ENCODE measurements at places on chromosomes 1 and 21.

- no peak for DNase-seq
Measured at GRCh38 chr1:179781962-179782361, 38.9 kb downstream of the FAM163A start.

- DNase-seq: no peak
Measured at GRCh38 chr1:228015276-228016180, 8.7 kb downstream of the WNT3A start.

GRCh38 chr1:240320659-240321058 lies 229.0 kb downstream of the FMN2 start:
- DNase-seq: no peak

GRCh38 chr1:161816201-161816600 lies 50.1 kb downstream of the ATF6 start:
- no peak for DNase-seq

DNA sequence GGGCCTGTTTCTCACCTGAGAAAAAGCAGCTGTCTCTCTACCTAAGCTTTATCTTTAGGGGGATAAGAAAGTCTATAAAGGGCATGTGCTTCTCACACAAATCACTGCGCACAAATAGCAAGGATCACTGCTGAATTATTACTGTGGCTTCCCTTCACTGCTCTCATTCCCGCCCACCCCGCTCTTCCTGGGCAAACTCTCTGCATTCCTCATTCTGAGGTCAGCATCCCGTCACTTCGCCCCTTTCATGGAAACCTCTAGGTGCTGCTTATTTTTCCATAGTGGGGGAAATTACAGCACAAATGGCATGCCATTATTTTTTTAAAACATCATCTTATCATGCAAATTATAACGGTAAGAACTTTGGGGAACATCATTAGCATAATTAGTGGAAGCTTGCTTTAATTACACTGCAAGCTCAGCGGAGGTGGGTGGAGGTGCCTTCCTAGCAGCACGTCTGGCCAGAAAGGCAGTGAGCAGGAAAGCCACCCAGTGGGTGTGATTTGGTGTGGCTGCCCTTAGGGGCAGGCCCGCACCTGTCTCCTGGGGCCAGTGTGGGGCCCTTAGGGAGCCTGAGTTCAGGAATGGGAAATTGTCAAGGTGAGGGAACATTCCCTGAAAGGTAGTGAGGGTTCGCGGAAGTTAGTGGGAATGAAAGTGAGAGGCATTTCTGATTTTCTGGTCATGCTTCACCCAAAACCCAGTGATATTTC lies 105.9 kb downstream of the LAMC2 start:
- no peak for DNase-seq

- DNase-seq: peak; percentile 52
Measured at GRCh38 chr1:235423214-235423652, 56.0 kb downstream of the TBCE start.

- DNase-seq: no peak
Measured at GRCh38 chr1:29807689-29808088, 571.4 kb downstream of the PTPRU start.

DNA sequence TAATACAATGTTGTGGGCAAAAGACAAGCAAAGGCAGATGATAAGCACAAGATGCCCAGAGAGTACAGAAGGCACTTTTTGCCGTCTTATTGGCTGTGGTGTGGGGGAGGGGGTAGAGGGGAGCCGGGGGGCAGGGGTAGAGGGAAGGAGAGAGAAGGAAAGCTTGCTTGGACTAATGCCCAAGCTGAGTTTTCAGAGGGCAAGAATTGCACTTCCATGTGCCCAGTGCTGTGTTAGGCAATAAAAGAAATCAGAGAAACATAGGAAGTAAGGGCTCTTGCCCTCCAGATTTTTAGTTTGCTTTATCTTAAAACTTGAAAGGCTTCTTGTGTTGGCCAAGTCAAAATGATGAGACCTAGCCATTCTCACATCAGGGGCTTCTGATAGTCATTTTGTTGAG lies 8.3 kb downstream of the S100A12 start:
- no peak for DNase-seq

DNA sequence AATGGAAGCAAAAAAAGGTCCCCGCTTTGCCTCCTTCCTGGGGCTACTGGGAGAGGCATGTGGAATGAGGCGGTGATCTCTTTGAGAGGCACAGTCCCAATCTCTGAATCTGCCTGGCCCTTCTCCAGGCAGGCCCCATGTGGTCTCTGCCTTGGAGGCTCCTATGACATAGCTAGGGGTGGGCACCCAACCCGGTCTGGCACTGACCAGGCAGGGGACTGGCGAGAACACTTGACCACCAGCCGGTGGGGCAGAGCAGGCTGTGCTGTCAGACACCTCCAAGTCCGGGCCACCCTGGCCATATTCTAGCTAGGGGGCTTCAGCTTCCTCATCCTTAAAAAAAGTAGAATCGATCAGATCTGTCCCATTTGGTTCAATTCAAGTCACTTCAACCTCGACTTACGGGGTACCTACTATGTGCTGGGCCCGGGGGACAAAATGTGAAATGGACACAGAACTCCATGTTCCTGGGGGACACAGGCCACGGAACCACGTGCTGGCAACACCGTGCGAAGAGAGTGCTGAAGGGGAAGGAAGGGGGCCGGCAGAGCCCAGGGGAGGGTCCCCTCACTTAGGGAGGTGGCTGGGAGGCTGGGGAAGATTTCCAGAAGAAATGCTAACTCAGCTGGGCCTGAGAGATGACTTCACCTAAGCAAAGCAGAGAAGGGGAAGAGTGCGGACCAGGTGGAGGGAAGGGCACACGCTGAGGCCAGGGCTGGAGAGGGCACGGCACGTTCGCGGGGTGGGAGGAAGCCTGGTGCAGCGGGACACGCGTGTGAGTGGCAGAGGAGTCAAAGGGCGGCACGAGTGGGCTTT lies 33.3 kb downstream of the HSPG2 start:
- DNase-seq: no peak

- DNase-seq: no peak
Measured at GRCh38 chr1:179153217-179153616, 71.3 kb downstream of the TOR3A start.

GRCh38 chr1:187408212-187409004 lies 579.7 kb downstream of the PLA2G4A start:
- no peak for DNase-seq

- peak; percentile 40 for DNase-seq
Measured at GRCh38 chr1:207868251-207868773, 42.6 kb downstream of the CD34 start.

- DNase-seq: no peak
Measured at GRCh38 chr1:96558635-96559034, 162.9 kb upstream of the PTBP2 start.

GRCh38 chr1:241612533-241613477 lies 27.4 kb downstream of the CHML start:
- no peak for DNase-seq

DNA sequence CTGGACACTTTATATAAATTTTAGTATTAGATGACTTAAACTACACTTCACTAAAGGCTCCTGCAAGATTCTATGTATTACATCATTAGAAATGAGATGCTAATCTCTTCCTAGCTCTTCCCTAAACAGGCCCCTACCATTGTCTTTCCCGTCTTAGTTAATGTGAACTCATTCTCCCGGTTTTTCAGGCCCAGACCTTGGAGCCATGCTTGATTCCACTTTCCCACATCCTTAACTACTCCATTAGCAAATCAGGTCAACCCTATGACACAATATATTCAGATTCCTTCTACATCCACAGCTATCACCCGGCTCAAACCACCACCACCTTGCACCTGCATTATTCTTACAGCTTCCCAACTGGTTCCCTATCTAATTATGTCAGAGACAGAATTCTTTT lies 73.3 kb downstream of the NVL start:
- DNase-seq: no peak

GRCh38 chr1:36663772-36664430 lies 181.2 kb upstream of the CSF3R start:
- no peak for DNase-seq

GRCh38 chr1:219990782-219991510 lies 55.4 kb downstream of the EPRS1 start:
- DNase-seq: no peak

DNA sequence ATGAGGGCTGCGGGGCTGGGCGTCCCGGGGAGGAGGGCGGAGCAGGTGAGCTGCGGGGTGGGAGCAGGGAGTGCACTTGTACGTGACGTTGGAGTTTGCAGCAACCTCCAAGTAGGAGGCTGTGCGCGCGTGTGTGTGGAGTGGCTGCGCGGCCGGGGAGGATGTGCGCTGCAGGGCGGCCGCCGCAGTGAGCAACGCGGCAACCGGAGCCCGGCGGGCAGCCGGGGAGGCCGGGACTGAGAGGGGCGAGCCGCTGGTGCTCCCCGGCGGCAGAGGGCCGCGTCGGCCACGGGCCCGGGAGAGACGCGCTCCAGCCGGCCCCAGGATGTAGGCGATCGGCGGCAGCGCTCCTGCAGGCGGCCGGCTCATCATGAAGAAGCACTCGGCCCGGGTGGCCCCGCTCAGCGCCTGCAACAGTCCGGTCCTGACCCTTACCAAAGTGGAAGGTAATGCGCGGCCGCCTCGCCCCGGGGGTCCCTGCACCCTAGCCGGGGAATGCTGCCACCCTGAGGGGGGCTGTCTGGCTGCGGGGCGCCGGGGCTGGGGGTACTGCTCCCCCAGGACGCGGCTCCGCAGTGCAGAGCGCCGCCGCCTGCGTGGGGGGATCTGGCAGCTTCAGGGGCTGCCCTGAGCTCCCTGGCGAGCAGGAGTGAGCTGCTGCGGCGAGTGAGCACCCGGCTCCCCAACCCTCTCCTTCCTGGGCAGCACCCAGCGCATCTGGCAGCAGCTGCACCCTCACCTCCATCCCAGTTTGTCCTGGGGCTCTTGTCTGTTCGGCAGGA lies 158.9 kb upstream of the COA6 start:
- DNase-seq: peak; percentile 49

GRCh38 chr1:1597275-1597930 lies 2.5 kb downstream of the FNDC10 start:
- no peak for DNase-seq

- no peak for DNase-seq
Measured at GRCh38 chr1:119102051-119102450, 38.4 kb downstream of the WARS2 start.

DNA sequence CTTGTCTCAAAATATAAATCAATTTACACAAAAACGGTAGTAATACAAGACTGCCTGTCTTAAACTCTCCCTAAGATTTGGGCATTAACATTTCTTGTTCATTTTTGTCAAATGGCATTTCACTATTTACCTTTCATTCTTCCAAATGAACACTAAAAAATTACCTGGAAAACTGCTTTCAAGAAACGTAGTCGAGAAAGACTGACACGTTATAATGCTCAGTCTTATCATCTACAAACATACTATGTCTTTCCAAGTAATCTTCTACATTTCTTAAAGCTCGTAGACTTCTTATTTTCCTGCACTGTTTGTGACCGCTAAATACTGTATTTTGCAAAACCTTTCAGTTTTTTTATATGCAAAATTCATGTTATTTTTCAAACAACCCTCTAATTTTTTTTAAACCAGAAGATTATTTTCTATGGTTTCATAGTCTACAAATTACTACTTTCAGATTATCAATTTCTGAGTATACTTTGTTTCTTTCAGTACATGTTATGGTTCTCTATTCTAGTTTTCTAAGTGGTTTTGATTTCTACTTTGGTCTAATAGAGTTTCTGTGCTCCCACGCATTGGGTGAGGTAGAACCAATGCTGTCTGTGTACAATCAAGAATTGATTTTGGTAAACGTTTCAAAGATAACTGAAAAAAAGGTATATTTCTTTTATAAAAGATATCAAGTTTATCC lies 336.4 kb downstream of the SMYD3 start:
- no peak for DNase-seq

- peak; percentile 27 for DNase-seq
Measured at GRCh38 chr1:37288900-37289299, 185.5 kb upstream of the ZC3H12A start.

DNA sequence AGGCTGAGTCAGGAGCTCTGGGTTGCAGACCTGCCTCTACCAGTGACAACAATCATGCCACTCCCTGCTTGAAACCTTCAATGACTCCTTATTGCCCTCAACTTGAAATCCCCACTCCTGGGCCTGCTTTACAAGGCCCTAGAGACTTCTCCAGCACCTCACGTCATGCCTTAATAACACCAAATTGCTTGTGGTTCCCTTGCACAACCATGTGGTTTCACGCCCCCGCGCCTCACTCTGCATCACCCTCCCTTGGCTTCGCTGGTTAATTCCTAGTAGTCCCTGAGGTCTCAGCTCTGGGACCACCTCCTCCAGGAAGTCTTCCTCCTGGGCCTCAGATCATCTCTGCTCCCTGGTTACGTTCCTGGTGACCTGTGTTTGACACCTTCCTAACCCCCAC lies 33.0 kb downstream of the EPHA2 start:
- DNase-seq: peak; percentile 63

GRCh38 chr1:214397497-214397896 lies 116.5 kb downstream of the SMYD2 start:
- no peak for DNase-seq

DNA sequence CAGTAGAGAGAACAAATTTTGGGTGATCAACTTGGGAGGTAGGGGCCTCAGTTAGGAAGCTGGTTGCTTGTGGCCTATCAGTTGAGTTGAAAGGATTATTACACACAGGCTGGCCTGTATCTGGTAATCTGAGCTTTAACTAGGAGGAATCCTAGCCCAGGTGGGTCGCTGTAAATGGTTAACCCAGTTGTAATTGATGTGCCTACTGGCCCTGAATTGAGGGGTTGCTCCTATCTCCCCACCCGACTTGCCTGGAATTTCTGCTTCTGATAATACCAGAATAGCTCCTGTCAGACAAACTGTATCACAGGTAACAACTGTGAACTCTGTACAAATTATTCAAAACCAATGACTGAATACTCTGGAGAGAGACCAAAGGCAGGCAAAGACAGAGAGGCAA lies 210.4 kb upstream of the RUNX1 start:
- DNase-seq: no peak

GRCh38 chr1:230268371-230269170 lies 157.6 kb downstream of the PGBD5 start:
- no peak for DNase-seq

DNA sequence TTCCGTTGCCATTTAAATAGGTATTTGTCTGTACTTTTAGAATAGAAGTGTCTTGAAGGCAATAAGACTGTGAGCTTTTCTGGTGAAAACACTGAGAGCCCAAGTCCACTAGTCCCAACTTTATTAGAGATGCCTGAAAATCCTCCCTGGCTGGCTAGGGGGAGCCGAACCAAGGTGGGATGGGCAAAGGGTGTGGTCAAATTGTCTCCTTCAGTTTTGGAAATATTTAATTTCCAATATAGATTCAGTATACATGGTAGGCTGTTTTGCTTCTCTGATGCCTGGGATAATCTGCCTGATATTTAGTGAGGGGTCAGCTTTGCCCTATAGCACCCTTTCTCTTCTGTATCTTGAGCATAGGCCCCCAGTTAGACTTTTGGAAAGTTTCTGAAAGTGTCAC lies 3.5 kb downstream of the ROR1 start:
- no peak for DNase-seq
